Fibroblast of skin of right quadriceps (primary cell): ENCODE measurements at places on chromosomes 13 and 19.
A peak's percentile ranks its signal among the peaks of the same experiment; 100 is the strongest.

GRCh38 chr13:27355894-27356293 is 68.5 kb upstream of the GTF3A start:
- DNase-seq: no peak

DNA sequence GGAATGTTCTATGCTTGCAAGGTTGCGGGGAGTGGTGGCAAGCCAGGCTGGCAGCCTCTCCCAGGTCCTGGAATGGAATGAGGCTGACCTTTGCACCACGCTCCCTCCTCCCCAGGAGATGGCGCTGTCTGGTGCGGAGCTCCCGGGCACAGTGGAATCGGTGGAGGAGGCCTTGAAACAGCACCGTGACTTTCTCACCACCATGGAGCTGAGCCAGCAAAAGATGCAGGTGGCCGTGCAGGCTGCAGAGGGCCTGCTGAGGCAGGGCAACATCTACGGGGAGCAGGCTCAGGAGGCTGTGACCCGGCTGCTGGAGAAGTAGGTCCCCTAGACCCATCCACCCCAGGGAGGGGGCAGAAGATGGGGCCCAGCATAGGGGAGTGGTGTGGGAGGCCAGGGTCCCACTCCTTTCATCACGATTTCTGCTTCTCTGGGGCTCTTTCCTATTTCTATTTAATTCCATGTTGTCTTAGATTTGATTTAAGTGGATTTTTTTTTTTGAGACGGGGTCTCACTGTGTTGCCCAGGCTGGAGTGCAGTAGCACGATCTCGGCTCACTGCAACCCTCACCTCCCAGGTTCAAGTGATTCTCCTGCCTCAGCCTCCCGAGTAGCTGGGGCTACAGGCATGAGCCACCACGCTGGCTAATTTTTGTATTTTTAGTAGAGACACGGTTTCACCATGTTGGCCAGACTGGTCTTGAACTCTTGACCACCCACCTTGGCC is 53.2 kb upstream of the SHKBP1 start:
- DNase-seq: peak; percentile 41

DNA sequence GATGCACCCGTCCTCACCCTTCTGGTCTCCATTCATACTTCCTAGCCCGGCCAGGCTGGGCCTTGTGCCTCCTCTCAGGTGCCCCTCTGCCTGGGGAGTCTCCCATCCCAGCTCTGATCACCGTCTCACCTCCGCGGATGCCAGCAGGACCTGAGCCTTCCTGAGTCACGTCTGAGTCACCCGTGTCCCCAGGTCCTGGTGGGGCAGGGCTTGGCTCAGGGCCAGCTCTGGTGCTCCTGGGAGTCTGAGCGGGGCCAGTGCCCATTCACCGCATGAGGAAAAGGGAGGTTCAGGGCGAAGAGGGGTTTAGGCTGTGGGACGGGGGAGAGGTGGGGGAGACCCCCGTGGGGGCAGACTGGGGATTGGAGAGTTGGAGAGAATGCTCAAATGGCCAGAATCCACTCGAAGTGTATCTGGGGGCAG is 593 bp downstream of the ATP8B3 start:
- DNase-seq: peak; percentile 61

DNA sequence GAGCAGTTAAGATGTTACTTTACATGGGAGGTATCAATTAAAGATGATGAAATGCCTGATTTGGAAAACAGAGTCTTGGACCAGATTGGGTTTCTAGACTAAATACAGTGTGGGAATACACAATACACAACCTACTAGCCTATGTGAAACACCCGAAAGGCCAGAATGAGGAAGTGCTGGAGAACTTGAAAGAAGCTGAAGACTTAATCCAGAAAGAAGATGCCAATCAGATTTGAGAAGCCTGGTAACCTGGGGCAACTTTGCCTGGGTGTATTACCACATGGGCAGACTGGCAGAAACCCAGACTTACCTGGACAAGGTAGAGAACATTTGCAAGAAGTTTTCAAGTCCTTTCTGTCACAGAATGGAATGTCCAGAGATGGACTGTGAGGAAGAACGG is 43.2 kb downstream of the N4BP2L1 start:
- no peak for DNase-seq

DNA sequence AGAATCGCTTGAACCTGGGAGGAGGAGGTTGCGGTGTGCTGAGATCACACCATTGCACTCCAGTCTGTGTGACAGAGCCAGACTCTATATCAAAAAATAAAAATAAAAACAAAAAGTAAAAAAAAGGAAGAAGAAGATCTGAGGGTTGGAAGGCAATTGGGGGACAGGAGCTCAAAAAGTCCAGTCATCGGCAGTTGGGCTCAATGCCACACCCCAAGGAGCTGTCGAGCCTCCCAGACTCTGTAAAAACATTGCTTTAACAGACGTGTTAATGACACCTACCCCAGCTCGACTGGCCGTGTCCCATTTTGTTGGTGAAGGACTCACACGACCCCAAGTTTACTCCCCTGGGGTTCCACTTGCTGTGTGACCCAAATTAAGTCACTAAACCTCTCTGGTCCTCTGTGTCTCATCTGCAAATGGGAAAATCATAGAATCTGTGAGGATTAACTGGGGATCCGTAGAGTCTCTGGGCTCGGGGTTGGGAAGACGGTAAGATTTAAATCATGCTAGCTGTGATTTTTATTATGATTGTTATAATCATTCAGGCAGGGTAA is 7.0 kb downstream of the GNA15 start:
- no peak for DNase-seq

DNA sequence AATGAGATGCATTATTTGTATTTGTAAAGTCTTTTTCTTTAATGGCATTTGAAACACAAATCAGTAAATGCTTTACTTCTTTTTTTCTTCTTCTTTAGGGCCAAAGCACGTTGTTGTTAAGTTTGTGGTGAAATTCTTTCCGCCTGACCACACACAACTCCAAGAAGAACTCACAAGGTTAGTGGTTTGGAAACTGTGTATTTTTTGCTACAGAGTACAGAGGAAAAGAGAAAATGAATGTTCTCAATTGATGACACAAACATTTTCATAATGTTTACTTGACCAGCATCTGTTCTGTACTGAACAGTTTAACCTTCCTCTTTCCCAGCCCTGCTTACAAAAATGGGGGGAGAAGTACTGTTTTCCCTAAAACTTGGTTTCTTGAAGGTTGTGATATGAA is 190.9 kb upstream of the RNF113B start:
- DNase-seq: peak; percentile 47

DNA sequence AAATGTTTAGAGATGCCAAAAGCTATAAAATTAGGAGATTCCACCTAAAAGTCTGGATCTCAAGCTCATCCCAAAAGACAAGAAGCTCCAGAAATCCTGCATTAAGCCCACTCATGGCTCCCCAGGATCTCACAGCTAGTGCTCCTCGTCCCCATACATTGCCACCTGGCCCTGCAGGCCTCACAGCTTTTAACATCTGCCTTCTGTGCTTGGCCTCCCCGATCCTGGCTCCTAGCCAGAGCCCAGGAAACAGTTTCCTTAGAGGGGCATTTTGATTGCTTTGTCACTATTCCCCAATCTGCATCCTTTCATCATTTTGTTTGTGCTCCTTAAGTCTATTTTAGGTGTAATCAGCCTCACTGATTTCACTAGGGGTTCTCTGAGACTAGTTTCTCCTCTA is 14.5 kb upstream of the DCT start:
- DNase-seq: no peak

DNA sequence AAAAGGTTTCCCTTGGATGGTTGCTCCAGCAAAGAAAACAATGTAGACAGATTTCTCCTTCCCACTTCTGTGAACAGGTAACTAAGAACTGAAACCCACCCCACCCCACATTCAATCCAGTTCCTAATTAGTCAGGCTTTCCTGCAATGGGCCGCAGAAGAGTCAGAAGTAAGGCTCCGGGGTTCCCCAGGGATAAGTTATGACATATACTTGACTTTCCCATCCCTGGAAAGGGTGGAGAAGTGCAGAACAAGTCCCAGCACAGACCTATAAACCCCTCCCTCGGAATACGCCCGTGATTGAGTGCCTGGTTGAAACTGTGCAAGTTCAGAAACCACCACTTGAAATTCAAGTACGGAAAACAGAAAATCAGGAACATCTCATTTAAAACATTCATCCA is 24.9 kb downstream of the RCBTB2 start:
- no peak for DNase-seq

DNA sequence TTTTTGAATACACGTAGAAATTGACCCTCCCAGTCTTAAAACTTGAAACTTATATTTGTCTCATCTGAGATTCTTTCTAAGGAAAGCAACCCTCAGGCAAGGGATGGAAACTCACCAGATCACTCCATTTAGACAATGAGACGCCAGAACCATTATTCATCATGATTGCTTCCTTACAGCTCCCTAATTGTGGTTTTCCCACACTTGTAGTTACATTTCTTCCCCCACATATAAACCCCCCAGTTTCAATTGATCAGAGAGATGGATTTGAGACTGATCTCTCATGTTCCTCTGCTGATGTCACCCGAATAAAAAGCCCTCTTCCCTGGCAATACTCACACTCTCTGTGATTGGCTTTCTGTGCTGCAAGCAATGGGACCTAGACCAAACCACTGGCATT is 197.9 kb upstream of the STARD13 start:
- DNase-seq: peak; percentile 81

- no peak for DNase-seq
Observed at GRCh38 chr13:43657485-43657884, 129.3 kb downstream of the ENOX1 start.

DNA sequence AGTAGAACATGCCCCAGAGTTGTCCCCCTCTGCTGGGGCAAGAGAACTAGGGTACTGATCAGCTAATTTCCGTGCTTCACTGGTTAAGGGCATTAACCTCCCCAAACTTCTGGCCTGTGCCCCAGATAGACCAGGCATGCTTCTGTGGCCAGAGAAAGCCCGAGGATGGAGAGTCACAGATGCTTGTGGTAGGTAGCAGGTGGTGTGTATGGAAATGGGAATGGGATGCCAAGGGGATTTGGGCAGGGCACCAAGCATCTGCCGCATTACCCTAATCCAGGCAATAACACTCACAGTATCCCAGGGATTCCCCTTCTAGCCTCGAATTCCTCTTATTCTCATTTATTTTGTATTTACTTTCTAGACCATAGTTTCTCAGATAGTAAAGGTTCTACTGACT is 124.8 kb upstream of the KLF12 start:
- DNase-seq: no peak

DNA sequence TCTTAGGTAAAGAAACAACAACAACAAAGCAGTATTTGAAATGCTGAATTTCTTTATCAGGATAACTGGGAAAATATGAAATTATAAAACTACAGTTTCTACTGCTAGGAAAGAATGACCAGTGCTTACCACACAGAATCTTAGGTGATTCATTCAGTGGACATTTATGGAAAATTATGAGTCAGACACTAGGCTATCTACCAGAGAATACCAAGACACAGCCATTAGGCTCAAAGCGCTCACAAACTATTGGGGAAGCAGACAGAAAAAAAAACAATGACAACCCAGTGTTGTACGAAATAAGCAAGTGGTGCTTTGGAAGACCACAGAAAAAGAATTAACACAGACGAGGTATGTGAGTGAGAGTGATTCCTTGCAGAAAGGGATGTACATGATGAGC is 1019.5 kb downstream of the PCDH9 start:
- DNase-seq: peak; percentile 91

DNA sequence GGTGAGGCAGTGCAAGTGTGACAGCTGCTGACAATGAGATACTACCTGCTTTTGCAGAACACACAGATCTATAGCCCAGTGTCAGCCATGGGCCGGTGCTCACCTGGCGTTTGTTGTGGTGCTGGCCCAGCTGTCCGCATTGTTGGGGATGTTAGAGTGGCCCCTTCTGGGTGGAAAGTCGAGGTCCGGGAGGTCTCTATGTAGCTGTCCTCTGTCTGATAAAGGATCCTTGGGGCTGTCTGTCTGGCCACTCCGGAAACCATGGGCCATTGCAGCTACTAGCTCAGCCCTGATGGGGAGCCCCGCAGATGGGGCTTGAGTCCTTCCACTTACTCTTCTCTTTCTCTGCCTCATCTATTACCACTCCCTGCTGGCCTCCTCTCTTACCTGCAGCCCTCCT is 181.5 kb upstream of the TSHZ3 start:
- DNase-seq: no peak

DNA sequence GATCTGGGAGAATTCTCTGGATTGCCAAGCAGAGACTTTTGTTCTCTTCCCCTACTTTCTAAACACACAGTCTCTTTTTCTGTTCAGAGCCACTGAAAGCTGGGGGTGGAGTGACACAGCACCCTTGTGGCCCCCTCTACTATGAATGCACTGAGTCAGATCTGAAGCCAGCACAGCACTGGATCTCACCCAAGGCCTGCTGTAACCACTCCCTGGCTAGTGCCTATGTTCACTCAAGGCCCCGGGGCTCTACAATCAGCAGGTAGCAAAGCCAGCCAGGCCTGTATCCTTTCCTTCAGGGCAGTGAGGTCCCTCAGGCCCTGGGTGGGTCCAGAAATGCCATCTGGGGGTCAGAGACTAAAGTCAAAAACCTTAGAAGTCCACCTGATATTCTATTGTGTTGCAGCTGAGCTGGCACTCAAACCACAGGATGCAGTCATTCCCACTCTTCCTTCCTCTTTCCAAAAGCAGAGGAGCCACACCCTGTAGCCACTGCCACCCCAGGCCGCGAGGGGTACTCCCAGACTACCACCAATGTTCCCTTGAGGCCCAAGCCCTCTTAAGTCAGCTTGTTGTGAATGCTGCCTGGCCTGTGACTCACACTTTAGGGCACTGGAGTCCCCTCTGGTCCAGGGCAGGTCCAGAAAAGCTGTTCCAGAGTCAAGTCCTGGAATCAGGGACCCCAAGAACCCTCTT is 110.1 kb upstream of the RXFP2 start:
- DNase-seq: peak; percentile 54

DNA sequence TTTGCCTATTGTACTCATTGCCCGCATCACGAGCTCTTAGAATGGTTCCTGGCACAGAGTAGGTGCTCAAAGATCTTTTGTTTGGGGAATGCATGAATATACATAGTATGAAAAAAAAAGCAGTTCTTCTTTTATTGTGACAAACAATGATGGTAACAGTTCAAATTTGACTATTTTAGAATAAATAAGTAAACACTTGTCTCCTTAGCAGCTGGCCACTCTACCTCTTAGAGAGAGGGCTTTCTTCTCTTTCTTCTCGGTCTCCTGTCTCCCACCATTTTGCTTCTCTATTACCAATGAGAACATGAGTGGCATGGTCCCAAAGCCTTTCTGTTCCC is 639 bp upstream of the SLAIN1 start:
- DNase-seq: no peak

GRCh38 chr19:38801359-38802095 is 11.2 kb downstream of the LGALS4 start:
- no peak for DNase-seq

DNA sequence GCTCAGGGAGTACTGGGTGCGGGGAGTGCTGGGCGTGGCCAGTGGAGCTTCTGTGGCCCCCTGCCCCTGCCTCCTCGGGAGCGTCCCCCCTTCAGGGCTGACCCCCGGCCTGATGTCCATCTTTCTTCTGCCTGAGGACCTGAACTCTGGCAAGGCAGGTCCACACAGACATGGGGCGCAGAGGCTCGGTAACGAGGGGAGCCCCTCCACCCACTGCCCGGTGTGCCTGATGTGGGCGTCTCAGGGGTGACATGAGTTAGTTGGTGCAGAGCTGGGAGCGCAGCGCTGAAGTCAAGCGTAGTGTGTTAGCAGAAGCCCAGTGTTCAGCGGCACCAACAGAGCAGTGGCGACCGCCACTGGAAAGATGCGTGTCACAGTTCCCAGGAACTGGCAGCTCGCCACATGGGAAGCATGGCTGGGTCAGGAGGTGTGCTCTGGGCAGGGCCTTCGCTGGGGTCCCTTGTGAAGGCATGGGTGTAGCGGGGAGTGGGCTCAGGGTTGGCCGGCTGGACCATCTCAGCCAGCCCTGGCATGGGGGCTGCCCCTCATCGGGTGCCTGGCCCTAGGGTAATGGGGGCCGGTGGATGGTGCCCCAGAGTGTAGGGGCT is 11.5 kb downstream of the THOP1 start:
- DNase-seq: no peak
